Jurkat, Clone E6-1 (cell line): ENCODE measurements at places on chromosomes 2 and 18.

DNA sequence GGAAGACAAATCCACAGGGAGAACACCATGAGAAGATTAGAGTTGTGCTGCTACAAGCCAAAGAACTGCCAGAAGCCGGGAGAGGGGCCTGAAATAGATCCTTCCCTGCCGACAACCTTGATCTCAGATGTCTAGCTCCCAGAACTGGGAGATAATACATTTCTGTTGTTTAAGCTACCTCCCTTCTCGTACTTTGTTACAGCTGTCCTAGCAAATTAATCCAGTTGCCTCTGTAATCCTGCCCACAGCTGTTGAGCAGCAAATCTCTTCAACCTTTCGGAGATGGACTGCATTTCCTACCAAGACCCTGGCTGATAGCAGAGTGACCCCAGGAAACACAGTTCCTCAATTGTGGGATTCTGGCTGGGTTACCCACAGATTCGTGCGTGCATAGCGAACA lies 2.6 kb upstream of the TBC1D8 start:
- no peak for DNase-seq

DNA sequence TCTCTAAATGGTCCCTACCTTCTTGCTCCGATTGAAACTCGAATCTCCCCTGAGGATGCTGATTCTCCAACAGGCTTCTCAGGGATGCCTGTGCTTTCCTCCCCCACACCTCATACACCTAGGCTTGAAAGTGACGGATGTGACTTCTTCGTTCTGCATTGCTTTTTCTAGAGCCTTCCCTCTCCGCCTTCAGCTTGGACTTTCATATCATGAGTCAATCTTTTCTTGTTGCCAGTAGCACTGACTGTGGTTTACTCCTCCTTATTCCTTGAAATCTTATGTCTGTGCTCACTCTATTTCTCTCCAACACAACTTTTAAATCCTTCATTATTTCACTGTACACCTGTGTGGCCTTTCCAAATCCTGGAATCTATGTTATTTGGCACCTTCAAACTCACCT lies 451.4 kb downstream of the TMX3 start:
- no peak for DNase-seq

DNA sequence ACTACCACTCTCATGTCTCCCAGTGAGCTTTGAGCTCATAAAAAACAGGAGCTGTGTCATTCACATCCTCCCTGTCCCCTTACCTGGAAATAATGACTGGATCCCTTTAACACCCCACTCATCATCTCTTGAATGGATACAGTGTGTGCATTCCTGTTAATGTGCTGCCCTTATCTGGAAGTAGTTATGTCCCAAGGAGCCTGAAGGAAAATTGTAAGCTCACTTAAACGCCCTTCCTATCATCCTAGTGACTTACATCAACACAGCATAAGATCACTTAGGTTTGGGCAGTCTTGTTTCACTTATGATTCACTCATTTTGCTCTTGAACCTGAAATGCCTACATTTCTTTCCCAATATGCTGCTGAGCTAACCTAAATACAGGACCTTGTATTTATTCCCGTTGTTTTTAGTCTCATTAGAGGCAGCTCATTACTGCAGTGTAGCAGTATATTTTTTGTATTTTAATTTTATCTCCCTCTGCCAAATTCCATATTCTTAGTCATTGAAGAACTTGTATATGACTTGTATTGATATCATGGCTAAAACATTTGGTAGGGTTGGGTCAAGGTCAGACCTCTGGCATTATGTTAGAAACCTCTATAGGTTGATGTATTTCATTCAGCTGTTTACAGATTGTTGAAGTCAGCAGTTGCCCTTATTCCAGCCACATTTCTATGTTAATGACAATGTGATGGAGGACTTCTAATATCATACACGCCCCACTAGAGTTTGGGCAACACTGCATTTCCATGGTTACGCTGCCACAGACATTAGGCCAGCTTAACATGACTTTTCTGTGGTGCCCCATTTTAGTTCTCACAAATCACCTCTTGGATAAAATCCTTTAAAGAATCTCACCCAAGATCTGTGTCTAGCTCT lies 72.9 kb downstream of the PKP4 start:
- no peak for DNase-seq

DNA sequence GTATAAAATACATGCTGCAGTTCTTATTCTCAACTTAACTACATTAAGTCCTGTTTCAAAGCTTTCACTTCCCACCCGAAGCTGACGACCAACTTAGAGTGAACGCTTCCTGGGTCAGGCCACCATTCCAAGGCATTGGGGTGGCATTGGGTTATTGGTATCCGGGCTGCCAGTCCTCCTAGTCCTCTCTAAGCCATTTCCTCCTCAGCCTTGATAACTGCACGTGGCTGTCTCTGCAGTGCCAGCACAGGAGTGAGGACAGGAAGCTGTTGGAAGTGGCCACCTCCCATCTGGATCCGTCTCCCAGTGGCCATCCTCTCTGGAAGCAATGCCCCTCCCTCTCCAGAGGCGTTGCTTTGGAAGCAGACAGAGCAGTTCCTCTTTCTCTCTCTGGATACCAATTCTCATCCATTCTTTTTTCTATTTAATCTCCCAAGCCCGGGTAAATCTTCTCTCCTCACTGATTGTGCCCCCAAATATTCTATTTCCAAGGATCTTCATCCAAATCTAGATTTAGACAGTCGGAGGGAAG lies 354.7 kb downstream of the EIPR1 start:
- no peak for DNase-seq

- no peak for DNase-seq
Measured at GRCh38 chr2:104755026-104755878, 98.7 kb upstream of the POU3F3 start.

DNA sequence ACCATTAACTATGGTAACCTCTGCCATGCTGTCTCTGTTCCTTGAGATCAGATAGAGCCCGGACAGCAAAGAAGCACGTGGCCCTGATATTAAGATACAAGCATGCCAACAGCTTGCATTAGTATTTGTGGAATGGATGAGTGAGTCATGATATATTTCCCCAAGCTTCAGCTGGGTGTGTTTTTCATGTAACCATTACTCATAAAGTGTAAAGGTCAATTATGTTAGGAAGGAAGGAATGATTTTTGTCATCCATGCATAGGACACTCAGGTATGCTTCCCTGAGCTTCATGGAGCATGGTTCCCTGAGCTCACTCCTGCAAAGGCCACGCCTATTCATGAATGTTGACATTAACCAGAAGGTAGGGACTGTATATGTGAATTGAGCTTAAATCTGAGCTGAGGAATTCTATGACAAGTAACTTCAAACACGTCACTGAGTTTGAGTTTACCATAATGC lies 74.6 kb downstream of the ARL4C start:
- no peak for DNase-seq

DNA sequence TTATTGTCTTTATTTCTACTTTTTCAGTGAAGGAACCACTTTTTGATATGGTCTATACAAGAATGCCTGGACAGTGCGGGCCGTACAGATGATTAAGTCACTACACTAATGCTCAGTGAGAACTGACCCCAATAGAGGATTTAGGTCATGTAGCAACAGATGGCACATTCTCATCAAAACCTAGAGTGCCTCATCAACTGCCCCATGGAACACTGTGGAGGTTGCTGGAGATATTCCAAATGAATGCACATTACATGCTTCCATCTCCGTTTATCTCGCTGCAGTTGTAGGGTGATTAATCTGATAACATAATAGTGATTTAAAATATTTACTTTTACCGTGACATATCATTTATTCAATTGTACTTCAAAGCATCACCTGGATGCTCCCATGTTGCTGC lies 41.8 kb upstream of the COPS8 start:
- DNase-seq: no peak

- no peak for DNase-seq
Measured at GRCh38 chr2:160813506-160813858, 319.9 kb upstream of the RBMS1 start.

DNA sequence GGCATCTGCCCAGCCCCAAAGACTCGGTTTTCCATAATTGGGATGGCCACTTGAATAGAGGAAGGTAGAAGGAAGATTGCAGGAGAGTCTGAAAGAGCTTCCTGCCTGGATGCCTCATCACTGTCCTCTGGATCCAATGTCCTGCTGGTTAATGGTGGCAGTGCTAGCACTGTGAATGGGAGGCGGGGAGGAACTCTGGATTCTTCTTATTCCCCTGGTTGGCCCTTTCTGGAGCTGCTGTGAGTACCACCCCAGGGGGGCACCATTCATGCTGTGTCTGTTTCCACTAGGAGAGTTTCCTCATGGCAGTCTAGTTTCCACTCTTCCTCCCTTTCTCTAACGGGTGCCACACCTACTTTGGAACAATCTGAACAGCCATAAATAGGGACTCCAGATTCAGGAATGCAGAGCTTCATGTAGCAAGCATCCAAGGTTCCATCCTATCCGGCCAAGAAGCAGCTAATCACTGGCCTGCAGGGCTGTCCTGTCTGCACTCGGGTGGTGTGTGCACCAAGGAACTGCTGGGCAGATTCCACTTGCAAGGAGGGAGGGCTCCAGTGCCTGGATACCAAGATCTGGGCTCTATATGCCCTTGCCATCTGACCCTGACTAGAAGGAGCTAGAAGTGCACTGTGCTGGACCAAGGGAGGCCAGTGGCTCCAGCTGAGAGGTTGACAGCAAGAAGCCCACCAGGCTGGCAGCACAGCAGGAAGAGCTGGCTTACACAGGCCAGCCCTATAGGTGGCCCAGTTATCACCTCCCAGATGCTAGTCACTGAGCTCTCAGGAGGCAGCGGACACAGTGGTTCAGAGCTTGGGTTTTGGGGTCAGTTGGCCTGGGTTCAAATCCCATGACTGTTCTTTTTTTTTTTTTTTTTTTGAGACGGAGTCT lies 4.6 kb upstream of the ATOH8 start:
- no peak for DNase-seq

GRCh38 chr18:8942021-8942908 lies 160.2 kb upstream of the NDUFV2 start:
- no peak for DNase-seq

DNA sequence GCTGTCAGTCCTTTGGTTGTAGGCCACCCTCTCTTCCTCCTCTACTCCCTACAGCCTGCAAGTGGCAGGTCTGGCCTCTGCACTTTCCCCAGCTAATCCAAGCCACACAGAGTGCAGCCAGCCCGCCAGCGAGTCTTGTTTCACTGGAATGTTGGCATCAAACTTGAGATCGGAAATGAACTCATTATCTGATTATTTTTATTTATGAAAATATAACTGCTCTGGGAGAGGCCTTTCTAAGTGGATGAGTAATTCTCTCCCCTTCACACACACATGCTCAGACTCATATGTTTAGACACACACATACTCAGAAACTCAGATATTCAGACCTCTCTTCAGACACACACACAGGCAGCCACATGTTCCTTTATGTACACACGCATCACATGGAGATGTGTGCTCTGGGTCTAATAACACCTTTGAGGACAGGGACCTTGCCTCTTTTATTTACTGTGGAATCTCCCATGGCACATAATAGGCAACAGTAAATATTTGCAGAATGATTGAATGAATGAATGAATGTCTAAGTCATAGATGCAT lies 151.3 kb downstream of the ZFP36L2 start:
- DNase-seq: no peak

DNA sequence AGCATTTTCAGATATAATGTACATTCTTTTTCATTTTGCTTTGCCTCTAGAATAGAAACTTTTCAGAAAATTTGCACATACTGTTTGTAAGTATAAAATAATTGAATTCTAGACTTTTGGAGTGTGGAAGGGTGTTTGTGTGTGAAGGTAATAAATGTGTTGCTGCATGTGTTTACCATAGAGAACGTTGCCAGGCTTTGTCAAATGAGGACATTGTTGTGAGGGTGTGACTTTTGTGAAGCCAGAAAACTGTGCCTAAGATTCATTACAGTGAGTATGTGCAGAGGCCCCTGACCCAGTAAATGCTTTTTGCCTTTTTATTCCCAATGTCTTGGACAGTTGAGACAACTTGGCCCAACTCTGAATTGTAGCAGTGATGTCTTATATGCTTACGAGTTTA lies 30.4 kb upstream of the EPB41L5 start:
- DNase-seq: no peak

GRCh38 chr18:60075477-60075876 lies 175.7 kb downstream of the PMAIP1 start:
- no peak for DNase-seq

DNA sequence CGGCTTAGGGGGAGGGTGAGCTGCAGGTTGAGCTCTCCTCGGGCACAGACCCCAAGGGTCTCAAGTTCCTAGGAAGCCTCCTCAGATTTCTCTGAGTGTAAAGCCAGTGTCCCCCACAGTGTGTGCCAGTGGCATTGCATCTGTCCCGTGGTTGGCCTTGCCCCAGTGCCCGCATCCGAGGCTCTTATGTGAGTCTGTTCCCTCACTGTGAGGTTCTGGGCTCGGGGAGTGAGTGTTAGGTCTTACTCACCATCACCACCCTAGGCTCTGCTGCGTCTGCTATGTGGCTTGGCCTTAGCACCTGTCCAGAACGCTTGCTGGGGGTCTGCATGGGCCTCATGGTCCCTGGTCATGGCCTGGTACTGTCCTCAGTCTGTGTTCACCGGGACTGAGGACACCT lies 88.7 kb upstream of the PXDN start:
- no peak for DNase-seq

- DNase-seq: no peak
Measured at GRCh38 chr18:44816050-44816449, 135.4 kb downstream of the SETBP1 start.

DNA sequence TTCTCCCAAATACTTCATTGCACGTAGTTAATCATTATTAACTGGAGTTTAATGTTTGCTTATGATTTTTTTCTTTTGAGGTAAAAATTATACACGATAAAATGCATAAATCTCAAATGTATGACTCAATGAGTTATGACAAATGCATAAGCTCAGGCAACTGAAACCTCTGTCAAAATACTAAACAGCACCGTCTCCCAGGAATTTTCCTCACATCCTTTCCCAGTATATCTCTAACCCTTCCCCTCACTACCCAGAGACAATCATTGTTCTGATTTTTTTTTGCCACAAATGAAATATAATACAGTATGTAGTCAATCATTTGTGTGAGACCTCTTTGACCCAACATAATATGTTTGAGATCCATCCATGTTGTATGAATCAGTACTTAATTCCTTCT lies 606.5 kb downstream of the CPS1 start:
- no peak for DNase-seq

DNA sequence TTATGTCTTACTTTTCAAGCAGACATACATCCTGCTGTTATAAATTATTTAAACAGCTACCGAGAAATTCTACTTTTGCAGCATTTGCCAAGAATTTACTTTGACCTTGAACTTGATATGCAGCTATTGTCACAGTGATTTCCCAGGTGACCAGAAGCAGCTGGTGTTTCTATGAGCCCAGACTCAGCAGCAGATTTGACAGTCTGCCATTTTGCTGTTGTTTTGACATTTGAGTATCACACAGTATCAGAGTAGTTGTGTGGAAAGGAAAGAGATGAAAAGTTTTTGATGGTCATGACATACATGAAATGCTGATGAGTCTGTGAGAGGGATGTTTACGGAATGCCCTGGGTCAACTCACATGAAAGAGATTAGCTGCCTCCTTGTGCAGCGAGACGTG lies 6.6 kb upstream of the CCDC195 start:
- DNase-seq: no peak

DNA sequence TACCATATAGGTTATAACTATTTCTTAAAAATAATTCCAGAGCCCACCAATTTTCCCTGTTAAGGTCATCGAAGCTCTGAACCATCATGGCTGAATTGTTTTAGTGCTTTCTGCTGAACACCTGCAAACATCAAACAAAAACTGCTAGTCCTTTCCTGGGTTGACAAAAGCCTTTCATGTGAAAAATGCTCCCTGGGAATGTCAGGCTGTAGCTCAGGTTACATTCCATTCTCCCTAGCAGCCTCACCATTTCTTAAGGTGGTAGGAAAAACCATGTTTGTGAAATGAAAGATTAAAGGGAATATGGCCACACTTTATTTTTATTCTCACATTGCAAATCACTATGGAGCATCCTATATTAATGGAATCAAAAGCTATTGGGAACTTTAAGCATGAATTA lies 5.7 kb downstream of the TCF4 start:
- DNase-seq: no peak

GRCh38 chr2:121955426-121955825 lies 200.0 kb downstream of the TSN start:
- no peak for DNase-seq
